Right lobe of liver (tissue), 6 donors: ENCODE measurements at places on chromosomes 5 and 9.

DNA sequence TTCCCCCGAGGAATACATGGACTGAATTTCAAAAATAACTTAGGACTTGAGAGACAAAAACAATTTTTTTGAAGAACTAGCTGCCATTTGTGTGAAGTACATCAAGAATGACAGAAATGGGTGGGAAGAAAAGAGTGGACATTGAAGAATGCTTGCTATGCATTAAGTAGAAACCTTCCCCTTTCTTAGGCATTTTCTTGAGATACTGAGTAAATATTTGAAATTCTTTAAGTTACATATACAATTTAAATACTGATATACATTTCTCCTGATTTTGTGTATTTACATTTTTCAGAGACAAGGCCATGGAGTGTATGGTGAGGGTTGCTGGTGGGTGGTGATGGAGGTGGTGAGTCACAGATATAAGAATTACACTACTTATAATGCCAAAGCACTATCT lies 319.3 kb upstream of the ADAMTSL1 start:
- no peak for DNase-seq

- peak; percentile 37 for DNase-seq
Measured at GRCh38 chr5:454936-455335, 12.0 kb downstream of the EXOC3 start.

- DNase-seq, result peak; percentile 39
Measured at GRCh38 chr9:136021872-136022681, 60.9 kb upstream of the UBAC1 start.

GRCh38 chr9:122261469-122261881 lies 3.2 kb downstream of the RBM18 start:
- peak; percentile 50 for DNase-seq

DNA sequence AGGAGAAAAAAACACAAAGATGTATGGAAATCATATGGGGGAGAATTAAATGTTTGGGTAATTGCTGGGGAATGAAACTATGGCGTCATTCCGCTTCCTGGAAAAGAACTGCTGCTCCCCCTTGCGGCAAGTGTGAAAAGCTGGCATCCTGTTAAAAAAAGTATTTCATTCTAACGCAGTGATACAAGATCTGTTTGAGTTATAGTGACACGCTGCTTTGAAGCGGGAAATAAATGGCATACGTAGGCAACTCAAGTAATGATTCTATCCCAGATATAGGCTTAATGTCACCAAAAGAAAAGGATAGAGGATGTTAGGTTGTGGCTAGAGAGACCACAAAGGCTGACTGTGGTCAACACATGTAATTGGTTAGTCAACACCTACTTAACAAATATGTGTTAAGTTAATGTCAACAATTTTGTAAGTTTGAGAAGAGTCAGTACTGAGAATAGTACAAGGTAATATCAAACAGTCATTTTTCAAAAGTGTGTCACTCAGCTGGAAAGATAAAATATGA lies 70.2 kb upstream of the ALDH1A1 start:
- peak; percentile 44 for DNase-seq

GRCh38 chr5:109865637-109866036 lies 175.9 kb downstream of the MAN2A1 start:
- no peak for DNase-seq

DNA sequence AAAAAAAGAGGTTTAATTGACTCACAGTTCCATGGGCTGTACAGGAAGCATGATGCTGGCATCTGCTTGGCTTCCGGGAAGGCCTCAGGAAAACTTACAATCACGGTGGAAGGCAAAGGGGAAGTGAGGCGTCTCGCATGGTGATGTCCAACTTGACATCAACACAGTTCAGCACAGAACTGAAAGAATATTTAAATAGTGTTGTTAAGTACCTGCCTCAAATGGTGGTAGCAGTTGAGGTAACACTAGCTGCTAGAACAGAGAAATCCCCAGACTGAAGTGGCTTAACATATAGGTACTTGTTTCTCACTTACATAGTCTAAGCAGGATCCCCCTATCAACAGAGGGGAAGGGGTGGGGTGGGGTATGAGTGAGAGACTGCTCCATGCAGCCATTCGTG lies 141.6 kb downstream of the DROSHA start:
- DNase-seq, result no peak

DNA sequence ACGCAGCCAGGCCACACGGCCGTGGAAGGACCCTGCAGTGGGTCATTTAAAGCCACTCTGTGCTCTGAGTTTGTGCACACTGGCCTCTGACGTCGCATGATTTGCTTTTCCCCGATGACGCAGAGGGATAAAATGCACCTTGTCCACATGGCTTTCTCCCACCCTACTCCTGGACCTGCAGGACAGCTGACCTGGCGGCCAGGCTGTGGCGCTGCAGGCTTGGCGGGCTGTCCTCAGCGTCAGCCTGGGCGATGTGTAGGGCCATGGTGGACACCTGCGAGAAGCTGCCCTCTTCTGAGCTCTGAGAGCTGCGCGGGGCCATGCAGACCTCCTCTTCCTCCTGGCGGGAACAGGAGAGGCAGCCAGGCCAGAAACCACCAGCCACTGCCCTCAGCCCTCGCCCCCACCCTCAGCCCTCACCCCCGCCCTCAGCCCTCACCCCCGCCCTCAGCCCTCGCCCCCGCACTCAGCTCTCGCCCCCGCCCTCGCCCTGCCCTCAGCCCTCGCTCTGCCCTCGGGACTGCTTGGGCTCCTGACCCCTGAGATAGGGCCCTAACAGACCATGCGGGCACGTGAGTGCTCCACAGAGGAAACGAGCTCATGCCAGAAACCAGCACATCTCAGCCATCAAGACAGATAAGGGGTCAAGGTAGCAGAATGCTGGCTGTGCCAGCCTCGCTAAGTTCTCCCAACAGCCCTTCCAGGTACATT lies 20.0 kb upstream of the SCGB3A1 start:
- no peak for DNase-seq

GRCh38 chr9:5089737-5090136 lies 95.7 kb downstream of the INSL6 start:
- no peak for DNase-seq
